ENCODE measurements at places on chromosomes 1 and 21. TPM values are rescaled to one million over a fixed set of nuclear protein-coding genes. Genes with fewer than 3 reads are reported as not detected.

DNA sequence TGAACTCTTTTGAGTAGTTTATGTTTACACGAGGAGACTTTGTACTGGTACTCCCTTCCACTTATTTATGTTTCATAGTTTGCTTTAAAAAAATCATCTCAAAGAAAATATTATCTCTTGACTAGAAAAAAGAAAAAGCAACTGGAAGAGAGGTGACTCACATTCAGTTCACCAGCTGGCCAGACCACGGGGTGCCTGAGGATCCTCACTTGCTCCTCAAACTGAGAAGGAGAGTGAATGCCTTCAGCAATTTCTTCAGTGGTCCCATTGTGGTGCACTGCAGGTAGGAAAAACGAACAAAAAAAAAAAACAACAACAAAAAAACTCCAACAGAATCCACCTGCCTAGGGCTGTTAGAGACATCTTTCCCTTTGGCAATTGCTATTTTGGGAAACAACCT lies 102.9 kb downstream of the PTPRC start:
- DNase-seq: no peak

The FAM151A gene
- not detected for total RNA-seq

DNA sequence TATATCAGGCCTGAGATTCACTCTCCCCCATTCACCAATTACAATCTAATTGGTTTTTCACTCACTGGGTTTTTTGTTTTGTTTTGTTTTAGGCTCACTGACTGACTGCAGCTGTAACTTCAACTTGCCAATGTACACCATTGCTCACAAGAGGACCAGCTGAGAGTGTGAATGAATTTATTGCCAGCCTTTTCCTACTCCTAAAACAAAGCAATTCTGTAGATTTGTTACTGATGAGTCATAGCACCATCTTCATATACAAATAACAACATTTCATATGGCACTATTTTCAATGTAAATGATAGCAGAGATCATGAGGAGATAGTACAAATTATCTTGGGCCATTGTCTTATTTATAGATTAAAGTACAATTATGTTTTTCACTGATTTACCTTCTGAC lies 76.0 kb upstream of the DPYD start:
- no peak for DNase-seq

- DNase-seq: no peak
Observed at GRCh38 chr21:41695513-41695912, 71.3 kb downstream of the RIPK4 start.

DNA sequence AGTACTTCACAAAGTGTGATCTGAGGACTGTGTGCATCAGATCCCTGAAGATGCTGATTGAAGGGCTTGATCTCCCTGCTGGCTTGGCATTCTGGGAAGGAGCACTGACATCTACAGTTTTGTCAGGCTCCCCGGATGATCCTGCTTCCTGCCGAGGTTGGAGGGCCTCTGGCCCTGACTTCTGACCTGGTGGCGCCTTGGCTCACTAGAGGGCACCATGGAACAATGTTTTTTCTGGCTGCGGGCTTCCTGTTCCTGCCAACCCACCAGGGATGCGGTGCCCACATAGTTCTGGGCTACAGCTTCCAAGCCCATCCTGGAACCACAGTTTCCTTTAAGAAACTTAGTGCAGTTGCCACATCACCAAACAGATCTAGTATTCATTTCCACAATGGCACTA lies 38.8 kb upstream of the RASAL2 start:
- no peak for DNase-seq

The FTCD gene
- 0.26 TPM for total RNA-seq

DNA sequence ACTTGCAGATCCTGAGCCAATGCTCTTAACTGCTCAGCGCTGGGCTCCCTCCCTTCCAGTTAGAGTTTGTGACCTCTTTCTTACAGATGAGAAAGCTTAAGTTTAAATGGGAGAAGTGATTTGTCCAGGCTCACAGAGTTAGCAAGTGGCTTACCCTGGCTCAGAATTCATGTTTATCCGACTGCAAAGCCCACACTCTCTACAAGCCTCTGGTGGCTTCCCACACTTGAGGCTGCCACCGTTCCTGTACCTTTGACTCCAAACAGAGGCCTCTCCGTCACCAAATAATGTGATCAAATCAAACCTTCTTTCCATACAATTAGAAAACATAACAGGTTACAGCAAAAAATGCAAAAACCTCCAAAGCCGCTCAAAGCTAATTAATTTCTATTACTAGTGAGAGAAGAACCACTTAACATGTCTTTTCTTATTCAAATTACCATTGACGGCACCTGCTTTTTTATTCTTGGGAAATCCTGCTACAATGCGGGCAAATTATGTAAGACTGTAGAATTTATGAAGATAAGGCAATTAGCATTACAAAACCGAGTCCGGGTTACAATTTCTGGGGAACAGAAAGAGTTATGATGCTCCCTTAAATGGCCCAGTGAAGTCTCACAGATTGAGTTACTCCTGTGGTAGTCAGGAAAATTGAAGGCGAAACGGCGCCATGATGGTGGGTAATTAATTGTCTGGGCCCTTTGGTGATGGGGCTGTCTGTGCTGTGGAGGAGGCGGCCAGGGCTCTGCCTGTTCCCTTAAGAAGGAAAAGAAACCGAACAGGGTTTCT lies 324.3 kb upstream of the POU3F1 start:
- DNase-seq: no peak

DNA sequence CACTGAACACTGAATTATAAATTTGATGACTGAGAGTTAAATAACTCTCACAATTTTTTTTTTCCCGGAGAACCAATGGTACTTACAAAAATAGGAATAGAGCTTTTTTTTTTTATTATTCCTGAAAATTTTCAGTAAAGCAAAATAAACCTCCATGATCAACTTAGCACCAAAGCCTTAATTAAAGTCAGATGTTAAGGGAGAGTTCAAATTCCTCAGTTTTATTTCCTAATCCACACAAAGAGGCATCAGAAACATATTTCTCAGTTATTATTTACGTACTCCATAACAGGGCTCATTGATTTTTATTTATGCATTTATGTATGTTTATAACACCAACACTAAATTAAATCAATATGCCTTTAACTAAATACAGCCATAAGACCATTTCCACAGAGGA lies 55.5 kb downstream of the PLPPR5 start:
- DNase-seq: no peak

- DNase-seq: peak; percentile 36
Observed at GRCh38 chr21:21688889-21689288, 690.7 kb downstream of the NCAM2 start.

GRCh38 chr1:247211339-247211738 lies 39.5 kb upstream of the ZNF124 start:
- no peak for DNase-seq

The SH2D1B gene
- total RNA-seq: not detected

DNA sequence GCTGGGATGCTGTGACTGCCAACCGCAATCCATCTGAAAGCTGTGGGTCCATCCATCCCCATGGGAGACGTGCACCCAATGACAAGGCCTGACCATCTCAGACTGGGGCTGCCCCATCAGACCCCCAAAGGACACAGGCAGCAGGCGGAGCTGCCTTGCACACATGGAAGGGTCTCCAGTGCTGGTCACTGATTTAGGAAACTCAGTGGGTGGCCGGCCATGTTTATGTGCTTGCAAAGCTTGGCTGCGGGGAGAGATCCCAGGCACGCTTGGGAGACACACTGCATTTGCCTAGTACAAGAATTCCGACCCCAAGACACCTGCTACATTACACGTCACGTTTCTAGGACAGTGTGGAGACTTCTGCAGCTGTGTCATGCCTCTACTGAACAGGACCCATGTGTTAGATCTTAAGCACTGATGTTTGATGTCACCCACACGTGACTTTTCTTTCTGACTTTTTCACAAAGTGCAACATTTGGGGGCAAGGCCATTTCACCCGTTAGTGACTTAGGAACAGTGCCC lies 181.4 kb downstream of the CLIC6 start:
- DNase-seq: no peak

GRCh38 chr1:208644401-208645160 lies 400.4 kb upstream of the PLXNA2 start:
- no peak for DNase-seq

DNA sequence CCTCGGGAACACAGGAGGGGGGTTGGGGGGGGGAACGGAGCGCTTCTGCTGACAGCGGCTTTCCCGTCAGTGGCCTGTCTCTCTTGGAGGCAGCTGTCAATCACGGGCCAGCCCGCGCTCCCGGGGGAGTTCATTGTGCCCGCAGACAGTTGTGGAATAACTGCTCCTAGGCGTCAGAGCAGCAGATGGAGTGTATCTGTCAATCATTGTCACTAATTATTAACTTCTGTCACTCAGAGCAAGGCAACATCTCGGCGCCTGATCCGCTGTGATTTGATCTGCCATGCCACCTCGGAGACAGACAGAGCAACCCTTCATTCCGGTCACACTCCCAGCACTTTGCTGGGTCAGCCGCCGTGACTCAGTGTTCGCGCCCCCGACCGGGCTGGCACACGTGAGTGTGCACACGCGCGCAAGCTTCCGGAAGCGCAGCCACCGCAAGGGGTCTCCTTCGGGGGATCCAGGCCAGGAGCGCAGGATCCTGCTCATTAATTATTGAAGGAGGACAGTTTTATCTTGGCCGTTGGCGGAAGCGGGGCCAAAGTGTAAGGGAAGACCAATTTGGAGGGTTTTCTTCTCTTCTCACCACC lies 75.8 kb downstream of the RRAGC start:
- DNase-seq: no peak
